ENCODE measurements at places on chromosomes 7 and 10. TPM values are rescaled to one million over a fixed set of nuclear protein-coding genes. Genes with fewer than 3 reads are reported as not detected.

GRCh38 chr10:69413221-69413865 is 3.4 kb downstream of the TACR2 start:
- DNase-seq: peak; percentile 52
- H3K27me3 ChIP-seq: no peaks in the 10 kb centered on the region
- H3K36me3 ChIP-seq: no peaks in the 10 kb centered on the region
- H3K27ac ChIP-seq: no peak overlapping the region
- peaks cover 11% of the 10 kb centered on the region for H3K4me1 ChIP-seq

- no peaks in the 10 kb centered on the region for H3K4me1 ChIP-seq
- DNase-seq: no peak
- H3K36me3 ChIP-seq: no peaks in the 10 kb centered on the region
- no peaks in the 10 kb centered on the region for H3K27me3 ChIP-seq
Observed at GRCh38 chr7:28865601-28866144, 92.5 kb downstream of the TRIL start.

The WAC gene
- 67.9 TPM for polyA plus RNA-seq

DNA sequence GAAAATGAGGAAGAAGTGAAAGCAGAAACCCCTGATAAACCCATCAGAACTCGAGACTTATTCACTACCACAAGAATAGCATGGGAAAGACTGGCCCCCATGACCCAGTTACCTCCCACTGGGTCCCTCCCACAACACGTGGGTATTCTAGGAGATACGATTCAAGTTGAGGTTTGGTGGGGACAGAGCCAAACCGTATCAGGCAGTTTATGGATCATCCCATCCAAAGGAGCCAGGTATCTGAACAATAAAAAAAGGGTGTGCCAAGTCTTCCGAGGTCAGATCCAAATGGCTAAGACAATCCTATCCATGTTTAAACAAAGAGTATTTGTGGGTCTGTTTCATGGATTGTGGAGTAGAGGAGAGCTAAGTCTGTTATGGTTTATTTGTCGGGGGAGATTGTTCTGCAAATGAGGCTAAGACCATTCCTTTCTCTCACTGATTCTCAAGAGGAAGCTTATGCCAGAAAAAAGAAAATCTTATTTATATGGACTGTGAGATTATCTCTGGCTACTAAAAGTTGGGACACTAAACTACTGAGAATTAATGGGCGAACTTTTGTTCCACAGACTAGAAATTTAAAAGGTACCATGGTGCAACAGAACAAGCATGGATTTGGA is 203.7 kb downstream of the IPMK start:
- no peak overlapping the region for H3K4me3 ChIP-seq
- H3K27me3 ChIP-seq: no peaks in the 10 kb centered on the region
- no peak for DNase-seq
- no peaks in the 10 kb centered on the region for H3K4me1 ChIP-seq
- H3K27ac ChIP-seq: no peak overlapping the region
- no peaks in the 10 kb centered on the region for H3K36me3 ChIP-seq

GRCh38 chr10:127243490-127244272 is 47.3 kb upstream of the INSYN2A start:
- H3K27ac ChIP-seq: no peak overlapping the region
- H3K4me1 ChIP-seq: no peaks in the 10 kb centered on the region
- no peak overlapping the region for H3K4me3 ChIP-seq
- no peaks in the 10 kb centered on the region for H3K27me3 ChIP-seq

DNA sequence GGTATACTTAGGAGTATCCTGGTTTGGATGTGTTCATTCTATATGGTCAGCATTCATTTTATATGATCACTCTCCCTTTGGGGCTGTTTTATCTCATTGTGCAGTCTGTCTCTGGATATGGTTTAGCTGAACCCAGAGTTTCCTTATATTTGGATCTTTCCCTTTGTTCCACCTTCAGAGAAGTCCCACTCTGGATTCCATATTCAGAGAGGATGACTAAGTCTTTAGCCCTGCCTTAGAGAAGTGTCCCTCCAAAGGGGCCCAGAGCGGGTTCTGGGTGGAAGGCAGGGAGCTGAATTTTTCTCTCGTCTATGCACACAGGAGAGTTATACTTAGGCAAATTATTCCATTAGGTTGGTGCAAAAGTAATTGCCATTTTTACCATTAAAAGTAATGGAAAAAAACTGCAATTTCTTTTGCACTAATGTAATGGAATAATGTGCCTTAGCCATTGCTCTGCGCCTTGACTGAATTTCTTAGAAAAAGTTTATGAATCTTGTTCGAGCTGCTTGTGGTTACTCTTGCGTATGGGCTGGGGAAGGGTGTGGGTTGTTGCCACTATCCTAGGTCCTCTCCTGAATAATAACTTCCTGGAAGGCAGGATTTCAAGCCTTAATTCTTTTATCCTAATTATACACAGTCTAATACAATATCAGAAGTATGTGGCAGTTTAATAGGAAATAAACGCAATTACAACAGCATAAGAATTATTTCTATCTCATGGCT is 74.2 kb upstream of the MTPN start:
- no peaks in the 10 kb centered on the region for H3K36me3 ChIP-seq
- no peaks in the 10 kb centered on the region for H3K4me1 ChIP-seq

The ZNF735 gene
- polyA plus RNA-seq: not detected

DNA sequence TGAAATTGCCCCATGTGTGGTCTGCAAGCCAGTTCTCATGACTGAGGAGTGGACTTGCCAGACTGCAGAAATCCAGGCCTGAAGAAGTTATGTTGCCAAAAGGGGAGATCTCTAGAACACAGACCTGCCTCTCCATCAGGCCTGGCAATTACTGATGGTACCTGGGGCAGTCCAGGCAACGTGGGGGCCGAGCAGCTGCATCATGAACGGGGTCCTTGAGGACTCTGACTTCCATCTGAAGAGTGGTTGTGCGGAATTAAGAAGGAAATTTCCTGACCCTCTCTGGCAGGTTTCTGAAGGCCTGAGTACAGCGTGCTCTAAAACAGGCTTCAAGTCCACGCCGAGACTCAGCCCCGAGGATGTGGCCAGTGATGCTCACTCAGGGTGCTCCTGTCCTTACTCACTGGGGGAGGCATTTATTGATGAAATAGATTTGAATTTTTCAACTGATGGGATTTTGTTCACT is 30.4 kb downstream of the RAMP3 start:
- DNase-seq: no peak
- H3K27ac ChIP-seq: no peak overlapping the region
- H3K27me3 ChIP-seq: no peaks in the 10 kb centered on the region
- H3K4me3 ChIP-seq: no peak overlapping the region

DNA sequence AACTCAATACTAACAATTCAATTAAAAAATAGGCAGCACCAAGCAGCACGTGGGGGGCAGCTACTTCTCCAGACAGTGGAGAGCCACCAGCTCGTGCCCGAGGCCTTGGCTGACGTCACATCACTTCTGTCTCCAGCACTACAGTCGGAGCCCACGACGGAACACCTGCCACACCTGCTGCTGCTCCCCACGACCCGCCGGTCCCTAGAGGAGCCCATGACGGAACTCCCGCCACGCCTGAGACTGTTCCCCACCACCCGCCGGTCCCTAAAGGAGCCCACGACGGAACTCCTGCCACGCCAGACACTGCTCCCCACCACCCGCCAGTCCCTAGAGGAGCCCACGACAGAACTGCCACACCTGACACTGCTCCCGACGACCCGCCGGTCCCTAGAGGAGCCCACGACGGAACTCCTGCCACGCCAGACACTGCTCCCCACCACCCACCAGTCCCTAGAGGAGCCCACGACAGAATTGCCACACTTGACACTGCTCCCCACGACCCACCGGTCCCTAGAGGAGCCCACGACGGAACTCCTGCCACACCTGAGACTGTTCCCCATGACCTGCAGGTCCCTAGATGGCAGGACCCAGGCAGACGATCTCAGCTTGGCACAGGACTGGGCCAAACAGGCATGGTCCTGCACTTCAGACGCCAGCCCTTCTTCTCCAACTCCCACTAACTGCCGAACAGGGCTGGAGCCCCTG is 258.0 kb downstream of the ELFN1 start:
- no peaks in the 10 kb centered on the region for H3K27me3 ChIP-seq
- H3K27ac ChIP-seq: no peak overlapping the region
- no peak overlapping the region for H3K4me3 ChIP-seq
- H3K4me1 ChIP-seq: peaks cover 5% of the 10 kb centered on the region

All from CD14-positive monocyte (primary cell).